Epithelial cell of prostate (primary cell): ENCODE measurements at places on chromosomes 2 and 18.

GRCh38 chr2:219643788-219644398, 16.5 kb downstream of the SLC4A3 start:
- DNase-seq = no peak

GRCh38 chr18:43396266-43396665, 119.0 kb upstream of the SYT4 start:
- no peak for DNase-seq

- DNase-seq = no peak
These were observed 34.0 kb downstream of the ABCB11 start for GRCh38 chr2:168997118-168997521.

DNA sequence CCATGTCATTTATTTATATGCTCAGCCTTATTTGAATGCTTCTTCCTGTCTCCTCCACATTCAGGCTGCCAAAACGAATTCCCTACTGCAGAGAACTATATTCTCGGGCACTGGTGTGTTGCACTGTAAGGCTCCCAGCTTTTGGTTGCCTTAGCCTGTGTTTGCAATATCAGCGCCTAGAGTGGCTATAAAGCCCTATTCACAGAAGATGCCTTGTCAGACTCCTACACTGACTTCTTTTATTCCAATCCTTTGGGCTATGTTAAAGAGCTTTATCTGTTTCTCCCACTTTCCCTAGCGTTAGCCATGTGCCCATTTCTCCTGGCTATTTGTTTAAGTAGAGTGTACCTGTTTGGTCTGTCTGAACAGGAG, 62.4 kb upstream of the EHBP1 start:
- DNase-seq = no peak

- DNase-seq = no peak
These were observed 387.7 kb downstream of the STK39 start for GRCh38 chr2:167859676-167860075.
